Activated CD4-positive, CD25-positive, alpha-beta regulatory T cell (primary cell): ENCODE measurements at places on chromosomes 2 and 18.

GRCh38 chr2:181253438-181253837 lies 203.7 kb upstream of the ITGA4 start:
- DNase-seq = no peak

DNA sequence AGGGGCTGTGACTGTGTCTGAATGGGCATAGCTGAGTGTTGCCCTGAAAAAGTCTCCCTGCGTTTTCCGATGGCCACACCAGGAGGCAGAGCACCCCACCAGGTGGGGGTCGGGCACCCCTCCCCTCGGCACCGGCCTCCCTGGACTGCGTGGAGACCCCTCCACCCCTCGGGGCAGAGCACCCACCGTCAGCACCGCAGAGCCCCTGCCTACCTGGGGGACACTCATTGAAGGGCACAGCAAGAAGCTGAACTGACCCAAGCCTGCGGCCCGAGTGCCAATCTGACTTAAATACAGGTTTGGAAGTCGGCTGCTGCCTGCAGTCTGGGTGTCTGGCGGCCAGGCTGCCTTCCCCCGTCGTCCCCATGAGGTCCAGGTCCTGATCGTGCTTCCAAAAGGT lies 69.9 kb downstream of the KCNG2 start:
- no peak for DNase-seq

DNA sequence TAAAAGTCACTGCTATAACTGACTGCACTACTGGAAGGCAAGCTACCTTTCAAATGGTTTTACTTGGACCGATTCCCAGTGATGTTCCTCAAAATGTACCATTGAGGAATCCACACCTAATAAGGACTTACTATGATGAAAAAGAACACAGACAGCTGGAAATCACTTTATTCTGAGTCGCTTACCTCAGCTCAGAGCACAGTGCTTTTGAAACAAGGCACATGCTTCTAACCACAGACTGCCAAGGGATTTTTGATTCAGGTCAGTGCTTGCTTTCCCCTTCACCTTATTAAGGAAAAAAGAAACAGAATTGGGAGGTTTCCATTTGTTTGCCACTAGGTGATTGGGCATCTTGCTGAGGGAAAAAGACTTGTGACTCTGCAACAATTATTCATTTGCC lies 707.5 kb upstream of the FSHR start:
- no peak for DNase-seq

DNA sequence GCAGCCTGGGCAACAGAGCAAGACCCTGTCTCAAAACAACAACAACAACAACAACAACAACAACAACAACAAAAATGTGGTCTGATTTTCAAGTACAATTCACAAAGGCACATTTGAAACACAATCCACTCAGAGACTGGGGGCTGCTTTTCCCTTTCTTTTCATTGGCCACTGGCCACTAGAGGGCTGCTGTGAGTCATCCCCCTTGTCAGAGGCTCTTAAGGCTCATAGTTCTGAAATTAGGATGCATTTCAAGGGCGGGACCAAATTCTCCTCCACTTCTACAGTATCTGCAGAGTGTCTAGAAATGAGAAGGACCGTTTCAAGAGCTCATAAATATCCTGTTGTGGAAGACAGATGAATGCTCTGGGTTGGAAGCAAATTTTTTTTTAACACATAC lies 285.4 kb downstream of the NRXN1 start:
- DNase-seq = no peak

- no peak for DNase-seq
Measured at GRCh38 chr2:31558401-31559295, 22.1 kb downstream of the SRD5A2 start.

DNA sequence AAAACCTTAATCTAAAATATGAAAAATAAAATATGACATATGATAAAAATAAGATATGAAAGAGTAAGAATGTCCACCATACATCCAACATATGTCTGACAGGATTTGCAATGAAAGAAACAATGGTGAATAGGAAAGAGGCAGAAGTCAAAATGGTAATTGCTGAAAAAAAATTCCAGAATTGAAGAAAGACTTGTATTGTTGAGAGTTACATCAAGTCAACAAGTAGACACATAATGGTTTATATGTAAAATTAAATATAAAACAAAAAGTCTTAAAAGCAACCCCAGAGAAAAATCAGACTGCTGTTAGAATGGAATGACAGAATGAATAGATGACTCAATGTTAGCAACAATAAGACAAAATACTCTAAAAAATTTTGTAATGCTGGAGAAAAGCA lies 255.1 kb downstream of the DOK6 start:
- no peak for DNase-seq

- no peak for DNase-seq
Measured at GRCh38 chr18:3458952-3459853, 9.2 kb downstream of the TGIF1 start.

DNA sequence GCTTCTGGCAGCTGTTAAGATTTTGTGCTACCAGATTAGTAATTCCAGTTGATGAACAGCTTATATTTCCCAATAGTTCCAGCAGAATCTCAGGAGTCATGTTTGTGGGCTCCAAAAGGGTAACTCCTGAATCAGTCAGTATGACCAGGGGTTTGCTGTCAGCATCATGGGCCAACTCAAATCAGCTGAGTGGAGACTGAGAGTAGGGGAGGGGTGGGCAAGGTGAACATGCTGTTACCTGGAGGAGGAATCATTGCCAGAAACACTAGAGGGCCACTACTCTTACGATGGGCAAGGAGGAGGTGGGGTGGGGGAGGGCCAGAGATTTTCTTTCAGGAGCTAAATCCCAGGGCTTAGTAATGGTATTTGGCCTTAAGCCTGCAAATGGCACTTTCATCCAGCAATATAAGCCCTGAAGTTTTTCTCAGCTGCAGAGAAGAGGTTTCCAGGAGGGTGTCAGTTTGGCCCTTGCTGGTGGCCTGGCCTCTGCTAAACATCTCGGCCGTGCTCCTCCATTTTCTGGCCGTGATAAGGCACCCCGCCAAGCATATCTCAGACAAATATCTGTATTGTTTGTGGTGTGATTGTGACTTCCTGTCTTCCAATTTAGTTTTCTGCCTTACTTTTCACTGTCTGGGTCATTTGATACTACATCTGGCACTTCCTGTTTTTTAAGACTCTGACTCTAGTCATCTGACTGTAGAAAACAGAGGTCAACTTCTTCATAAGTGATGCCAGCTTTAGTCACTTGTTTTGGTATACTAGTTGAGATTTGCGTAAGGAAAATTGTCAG lies 120.5 kb upstream of the CXCR4 start:
- DNase-seq = no peak

DNA sequence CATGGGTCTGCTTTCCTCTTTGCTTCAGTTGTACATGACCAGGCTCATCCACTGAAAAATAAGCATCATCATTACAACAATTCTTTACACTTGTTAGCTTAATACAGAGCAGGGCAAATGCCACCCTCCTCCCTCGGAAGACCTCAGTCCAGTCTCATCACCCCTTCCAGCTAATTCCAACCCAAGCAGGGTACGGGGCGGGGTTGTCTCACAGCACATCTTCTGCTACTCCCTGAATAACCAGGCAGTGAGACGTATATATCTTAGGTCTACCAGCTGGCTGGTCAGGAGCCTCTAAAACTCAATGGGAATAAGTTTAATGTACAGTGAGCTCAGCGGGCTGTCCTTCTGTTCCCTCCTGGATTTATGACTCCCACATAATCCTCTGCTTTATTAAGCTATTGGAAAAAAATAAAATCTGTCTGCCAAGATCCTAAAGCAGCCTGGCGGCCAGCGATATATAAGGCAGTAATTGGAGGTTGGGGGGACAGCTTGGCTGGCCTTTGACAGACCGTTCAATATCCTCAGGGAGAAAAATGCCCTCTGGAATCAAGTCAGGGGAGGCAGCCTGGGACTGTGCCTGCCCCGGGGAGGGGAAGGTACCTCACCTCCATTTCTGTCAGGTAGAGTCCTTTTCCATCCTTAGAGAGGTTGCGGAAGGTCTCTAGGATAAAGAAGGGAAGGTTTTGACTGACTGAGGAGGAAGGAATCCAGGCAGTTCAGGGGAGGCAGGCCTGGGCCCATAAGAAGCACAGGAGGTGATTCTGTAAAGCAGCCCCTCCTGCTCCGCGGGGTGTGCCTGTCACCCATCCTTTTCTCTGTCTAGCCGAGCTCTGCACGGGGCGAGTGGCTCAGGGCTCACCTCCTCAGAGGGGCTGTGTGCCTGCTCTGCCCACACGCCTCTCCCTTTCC lies 76.3 kb downstream of the CAPN13 start:
- no peak for DNase-seq

GRCh38 chr2:98912957-98913915 lies 22.8 kb downstream of the CRACDL start:
- DNase-seq = no peak

DNA sequence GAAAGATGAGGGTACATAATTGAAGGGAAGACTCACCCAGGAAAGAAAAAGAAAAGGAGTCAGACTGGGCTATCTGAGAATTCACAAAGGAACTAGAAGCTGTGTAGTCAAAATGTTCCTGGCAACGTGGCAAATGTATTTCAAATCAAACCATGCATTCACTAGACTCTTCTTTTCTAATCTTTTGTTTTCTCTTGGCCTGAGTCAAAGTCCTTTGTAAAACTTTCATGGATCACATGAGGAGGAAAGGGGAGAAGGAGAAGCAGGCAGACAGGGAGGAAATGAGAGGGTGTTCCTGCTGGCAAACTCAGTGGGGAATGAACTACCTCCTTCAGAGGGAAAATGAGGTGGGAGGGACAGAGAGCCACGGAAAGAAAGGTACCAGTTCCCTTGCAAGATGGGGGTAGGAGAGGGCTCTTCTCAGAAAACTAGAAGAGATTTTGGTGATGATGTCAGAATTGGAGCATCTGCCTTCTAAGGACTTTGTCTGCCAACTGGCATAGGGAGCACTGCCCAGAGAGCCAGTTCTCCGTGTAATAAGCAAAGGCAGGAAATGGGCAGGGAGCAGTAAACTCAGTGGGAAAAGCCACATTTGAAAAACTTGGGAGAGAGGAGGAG lies 51.4 kb downstream of the SLC8A1 start:
- no peak for DNase-seq

DNA sequence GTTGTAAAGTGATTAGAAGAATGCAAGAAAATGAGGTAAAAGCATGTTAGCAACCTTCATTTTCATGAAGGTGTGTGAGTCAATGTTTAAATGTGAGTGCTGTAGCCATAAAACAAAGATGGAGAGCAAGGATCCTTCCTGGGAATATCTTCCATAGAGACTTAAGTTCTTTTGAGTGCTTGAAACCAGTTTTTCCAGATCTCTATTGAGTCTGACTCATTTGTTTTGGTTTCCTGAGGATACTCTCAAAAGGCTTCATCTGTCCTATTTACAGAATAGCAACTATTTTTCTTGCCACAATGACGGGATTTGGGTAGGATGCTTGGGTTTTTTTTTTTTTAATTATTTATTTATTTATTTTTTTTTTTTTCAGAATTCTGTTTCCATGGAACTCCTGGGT lies 45.9 kb upstream of the ASB1 start:
- DNase-seq = no peak

DNA sequence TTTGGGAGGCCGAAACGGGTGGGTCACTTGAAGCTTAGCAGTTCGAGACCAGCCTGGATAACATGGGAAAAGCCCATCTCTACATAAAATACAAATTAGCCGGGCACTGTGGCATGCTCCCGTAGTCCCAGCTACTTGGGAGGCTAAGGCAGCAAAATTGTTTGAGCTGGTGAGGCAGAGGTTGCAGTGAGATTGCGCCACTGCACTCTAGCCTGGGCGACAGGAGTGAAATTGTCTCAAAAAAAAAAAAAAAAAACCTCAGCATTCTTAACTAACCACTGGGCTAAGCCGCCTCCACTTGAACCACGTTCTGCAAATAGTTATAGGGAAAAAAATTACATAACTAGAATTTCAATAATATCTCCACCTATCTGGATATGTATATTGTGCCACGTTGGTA lies 2.3 kb downstream of the FOXI3 start:
- DNase-seq = no peak

GRCh38 chr18:22915337-22915736 lies 17.8 kb upstream of the RBBP8 start:
- no peak for DNase-seq

- DNase-seq = no peak
Measured at GRCh38 chr2:144151405-144151804, 368.5 kb downstream of the ZEB2 start.

GRCh38 chr2:173555833-173556232 lies 201.2 kb downstream of the CDCA7 start:
- no peak for DNase-seq

- no peak for DNase-seq
Measured at GRCh38 chr2:239290618-239291474, 110.0 kb downstream of the HDAC4 start.

DNA sequence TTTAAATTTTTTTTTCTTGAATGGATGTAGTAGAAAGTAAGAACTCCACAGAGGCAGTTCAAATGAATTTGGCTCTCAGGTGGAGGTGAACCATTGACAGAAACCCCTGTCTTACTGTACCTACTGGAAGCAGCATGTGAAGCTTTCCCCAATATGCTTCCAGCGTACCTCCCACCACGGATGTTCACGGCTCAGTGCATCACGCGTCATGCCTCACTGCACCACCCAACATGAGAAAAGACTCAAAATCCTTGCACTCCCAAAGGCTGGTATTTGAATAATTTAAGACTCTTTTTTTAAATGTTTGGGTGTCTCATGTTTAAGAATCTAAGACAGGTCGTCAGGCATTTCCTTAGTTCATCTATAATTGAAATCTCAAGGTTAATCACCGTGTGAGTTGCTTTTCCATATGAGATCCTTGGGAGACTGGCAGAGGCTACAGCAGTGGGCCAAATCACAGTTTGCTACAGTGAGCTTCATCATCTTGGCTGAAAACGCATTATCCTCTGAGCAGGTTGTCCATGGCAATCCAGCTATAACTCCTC lies 846.4 kb downstream of the DCDC2C start:
- DNase-seq = no peak

DNA sequence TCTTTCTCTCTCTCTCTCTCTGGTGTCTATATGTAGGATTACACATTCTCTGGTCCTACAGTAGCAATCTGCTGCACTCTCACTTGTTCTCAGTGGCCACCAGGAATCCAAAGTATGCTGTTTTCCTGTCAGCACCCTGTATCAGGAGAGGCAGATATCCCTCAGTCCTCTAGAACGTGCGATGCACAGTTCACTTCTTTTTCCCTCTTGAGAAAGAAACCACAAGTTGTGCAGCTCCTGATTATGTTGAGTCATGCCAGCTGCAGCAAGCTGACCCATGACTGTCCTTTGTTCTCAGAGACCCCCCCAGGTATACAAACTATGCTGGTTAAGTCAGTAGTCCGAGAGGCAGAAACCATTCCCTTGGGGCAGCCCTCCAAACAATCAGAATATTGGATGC lies 54.6 kb downstream of the LANCL1 start:
- DNase-seq = no peak

- no peak for DNase-seq
Measured at GRCh38 chr2:206225435-206226232, 48.8 kb upstream of the ZDBF2 start.

GRCh38 chr18:32042337-32042736 lies 23.7 kb downstream of the RNF125 start:
- no peak for DNase-seq

- DNase-seq = no peak
Measured at GRCh38 chr2:190090148-190090547, 27.6 kb upstream of the MSTN start.

DNA sequence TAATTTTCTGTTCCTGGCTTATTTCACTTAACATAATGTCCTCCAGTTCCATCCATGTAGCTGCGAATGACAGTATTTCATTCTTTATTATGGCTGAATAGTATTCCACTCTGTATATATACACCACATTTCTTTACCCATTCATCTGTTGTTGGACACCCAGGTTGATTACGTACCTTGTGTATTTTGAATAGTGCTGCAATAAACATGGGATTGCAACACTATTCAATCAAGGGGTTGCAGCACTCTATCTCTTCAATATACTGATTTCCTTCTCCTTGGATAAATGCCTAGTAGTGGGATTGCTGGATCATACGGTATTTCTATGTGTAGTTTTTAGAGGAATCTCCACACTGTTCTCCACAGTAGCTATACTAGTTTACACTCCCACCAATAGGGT lies 61.3 kb downstream of the THADA start:
- DNase-seq = no peak
